ENCODE measurements at places on chromosomes 4 and X.
A peak's percentile ranks its signal among the peaks of the same experiment; 100 is the strongest.

DNA sequence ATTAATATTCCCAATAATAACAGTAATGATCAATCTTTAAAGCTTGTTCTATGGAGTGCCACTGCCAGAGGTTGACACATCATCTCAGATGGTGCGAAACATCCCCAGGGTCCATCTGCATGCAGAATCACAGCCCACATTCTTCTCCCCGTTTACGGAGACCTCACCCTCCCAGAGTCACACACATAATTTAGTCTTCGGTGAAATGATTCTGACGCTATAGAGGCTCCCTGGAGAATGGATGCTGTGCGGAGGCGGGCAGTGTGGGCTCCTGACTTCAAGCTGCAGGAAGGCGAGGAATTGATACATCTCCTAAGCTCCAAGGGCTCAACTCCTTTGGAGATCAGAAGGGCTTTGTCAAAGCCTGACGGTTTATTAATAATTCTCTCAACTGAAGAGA is 11.0 kb upstream of the ARHGAP36 start:
- no peak for DNase-seq

DNA sequence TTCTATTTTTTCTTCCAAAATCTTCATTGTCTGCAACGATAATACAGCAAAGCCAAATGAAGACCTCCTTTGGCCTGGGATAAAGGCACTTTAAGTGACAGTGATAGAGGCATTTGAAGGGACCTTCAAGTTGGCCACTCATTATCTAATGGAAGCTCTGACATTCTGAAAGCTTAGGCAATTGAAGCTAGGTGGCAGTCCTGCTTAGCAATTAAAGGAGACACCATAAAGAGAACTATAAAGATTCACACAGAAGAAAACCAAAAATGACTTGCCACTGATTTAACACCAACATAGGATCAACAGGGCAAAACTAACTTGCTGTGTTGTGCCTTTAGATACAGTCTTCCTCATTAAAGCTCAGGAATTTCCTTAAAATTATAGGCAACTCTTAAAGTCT is 103.3 kb upstream of the TSPAN7 start:
- peak; percentile 56 for DNase-seq

- DNase-seq, result peak; percentile 29
Measured at GRCh38 chrX:140360284-140360683, 144.6 kb downstream of the SOX3 start.

GRCh38 chrX:44431194-44431593 is 87.7 kb upstream of the EFHC2 start:
- peak; percentile 78 for DNase-seq

DNA sequence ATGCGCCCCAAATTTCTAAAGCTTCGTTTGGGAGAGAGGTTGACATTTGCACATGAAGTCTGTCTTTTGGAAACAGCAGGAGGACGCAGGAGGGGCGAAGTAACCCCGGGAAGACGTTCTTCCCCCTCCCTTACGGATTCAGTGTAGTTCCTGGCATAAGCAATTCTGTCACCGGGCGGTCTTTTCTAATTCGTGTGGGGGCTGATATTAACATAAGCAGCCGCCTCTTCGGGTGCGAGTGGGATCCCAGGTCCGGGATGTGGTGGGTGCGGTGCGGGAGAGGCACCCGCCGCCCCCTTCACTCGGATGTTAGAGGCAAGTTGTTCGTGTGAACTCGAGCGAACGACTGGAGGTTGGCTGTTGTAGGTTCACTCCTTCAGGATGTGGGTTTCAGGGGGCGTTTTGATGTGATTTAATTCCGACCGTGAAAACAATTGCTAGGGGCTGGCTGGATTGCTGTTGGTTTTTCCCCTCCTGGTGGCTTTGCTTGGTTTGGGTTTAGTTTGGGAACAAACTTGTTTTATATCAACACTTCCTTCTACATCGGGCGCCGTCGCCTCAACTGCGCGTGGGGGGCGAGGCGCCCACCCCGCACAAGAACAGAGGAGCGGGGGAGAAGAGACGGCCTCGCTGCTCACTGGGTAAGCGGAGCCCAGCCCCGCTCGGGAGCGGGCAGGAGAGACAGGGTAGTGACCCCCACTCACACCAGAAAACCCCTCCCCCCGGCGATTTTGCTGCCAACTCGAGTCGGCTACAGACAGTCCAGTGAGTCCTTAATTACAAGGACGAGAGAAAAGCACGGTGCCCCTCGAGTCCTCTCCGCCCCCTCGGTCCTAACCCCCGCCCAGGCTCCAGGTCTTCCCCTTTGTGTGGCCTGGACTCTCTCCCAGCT is 2.9 kb upstream of the LEF1 start:
- DNase-seq, result no peak

- no peak for DNase-seq
Measured at GRCh38 chrX:48711162-48711928, 14.8 kb downstream of the SUV39H1 start.

DNA sequence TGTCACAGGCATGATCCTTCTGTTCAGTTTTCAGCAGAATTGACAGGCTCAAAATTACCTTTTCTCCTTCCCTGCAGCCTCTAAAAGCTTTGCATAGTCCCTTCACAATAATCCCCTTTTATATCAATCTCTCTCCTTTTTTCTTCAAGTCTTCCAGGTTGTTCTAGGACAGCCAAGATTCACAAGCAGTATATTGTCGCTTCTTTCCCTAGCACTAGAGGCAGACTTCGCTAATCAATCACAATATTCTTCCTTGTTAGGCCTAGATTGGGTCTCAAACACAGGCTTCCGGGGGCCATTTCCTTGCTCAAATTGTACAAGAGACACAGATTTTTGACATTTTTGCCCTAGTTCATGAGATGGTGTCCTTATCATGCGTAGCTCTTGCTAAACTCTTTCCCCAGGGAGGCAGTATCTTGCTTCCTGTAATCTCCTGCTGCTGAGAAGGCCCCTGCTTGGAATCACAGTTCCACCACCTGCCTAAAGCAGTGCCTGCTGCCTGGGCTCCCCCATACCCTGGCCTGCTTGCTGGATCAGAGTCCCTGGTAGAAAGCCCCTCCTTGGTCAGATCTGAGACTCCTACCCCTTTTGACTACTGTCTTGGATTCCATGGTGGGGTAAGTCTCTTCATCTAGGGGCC is 57.3 kb downstream of the DMP1 start:
- no peak for DNase-seq

DNA sequence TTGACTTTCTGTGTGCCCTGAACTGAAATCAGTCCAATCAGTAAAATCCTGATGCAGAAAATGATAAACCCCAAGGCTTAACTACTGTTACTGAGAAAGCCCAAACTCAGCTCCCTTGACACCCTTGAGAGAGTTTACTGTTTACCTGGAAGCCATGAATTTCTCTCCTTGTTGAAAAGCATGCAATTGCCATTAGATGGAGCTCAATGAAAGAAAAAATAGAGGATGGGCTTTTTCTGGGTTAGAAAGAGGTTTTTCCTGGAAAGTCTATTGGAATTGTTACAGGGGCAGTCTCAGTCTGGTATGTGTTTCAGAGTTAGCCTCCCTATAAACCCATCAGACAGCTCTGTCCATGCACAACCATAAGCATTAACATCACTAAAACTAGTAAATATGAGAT is 66.4 kb upstream of the C4orf54 start:
- DNase-seq, result peak; percentile 64

GRCh38 chrX:45768666-45769236 is 568.1 kb upstream of the DIPK2B start:
- DNase-seq, result no peak

DNA sequence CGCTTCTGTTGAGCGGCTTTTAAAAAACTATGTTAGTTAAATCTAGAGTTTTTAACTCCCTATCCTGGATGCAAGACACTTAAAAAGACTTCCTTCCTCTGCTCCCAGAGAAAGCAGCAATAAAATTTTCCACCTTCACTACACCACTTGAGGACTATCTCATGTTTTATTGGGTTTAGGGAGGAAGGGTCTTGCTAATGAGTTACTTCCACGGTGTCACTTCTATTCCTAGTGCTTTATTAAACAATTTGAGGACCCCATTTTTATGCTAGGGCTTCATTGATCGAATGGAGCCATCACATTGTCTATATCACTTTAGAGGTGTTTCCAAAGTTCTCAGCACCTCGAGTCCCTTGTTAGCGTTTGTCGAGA is 3.7 kb upstream of the STIM2 start:
- DNase-seq, result peak; percentile 61

- DNase-seq, result peak; percentile 54
Measured at GRCh38 chr4:53015681-53016080, 153.6 kb downstream of the RASL11B start.

DNA sequence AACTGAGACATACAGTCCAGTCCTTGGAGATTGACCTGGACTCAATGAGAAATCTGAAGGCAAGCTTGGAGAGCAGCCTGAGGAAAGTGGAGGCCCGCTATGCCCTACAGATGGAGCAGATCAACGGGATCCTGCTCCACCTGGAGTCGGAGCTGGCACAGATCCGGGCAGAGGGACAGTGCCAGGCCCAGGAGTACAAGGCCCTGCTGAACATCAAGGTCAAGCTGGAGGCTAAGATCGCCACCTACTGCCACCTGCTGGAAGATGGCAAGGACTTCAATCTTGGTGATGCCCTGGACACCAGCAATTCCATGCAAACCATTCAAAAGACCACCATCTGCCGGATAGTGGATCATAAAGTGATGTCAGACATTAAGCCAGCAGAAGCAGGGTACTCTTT is 20.4 kb upstream of the FRMPD3 start:
- peak; percentile 80 for DNase-seq

DNA sequence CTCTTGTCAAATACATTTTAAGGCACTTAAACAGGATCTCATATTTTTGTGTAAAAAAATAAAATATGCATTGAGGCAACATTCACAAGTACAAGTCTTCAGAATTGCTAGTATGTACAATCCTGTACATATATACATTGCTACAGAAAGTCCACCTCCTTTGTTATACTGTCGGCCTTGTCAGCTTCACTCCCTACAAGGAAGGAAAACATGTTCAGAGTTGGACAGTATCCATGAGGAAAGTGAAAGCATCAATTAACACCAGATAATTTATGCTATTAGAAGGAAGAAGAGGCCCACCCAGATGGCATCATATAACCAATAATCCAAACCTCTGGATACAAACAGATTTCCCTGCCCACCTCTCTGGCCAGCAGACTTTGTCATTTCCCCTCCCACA is 42.0 kb downstream of the REELD1 start:
- no peak for DNase-seq

DNA sequence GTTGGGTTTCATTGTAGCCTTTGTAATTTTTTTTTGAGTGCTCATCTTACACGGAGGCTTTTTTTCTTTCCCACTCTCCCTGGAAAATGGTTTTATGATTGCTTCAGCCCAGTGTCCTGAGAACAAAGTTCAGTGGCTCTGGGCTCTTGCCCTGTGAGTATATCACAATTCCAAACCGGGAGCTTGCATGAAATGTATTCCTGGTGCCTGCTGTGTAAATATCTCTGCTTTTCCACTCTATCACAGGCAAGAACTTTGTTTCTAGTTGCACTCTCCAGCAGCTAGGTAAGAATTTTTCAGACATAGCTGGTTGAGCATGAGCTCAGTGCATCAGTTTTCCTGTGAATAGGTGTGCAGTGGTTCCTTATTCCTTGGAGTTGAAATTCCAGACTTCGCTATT is 60.8 kb downstream of the SUPT20HL2 start:
- DNase-seq, result no peak

DNA sequence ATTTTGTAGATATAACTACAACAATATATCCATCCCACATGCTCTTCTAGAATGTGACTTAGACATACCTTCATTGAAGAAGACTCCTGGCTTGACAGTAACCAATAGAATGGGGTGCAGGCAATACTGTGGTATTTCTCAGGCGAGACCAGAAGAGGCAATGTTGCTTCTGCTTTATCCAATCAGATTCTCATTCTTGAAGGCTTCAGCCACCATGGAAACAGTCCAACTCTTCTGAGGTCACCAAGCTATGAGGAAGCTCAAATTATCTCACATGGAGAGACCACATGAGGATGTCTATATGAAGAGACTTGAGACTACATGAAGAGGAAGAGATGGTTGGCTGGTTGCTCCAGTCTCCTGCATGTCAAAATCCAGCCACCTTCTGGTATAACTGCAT is 469.9 kb downstream of the PCDH10 start:
- DNase-seq, result peak; percentile 3

DNA sequence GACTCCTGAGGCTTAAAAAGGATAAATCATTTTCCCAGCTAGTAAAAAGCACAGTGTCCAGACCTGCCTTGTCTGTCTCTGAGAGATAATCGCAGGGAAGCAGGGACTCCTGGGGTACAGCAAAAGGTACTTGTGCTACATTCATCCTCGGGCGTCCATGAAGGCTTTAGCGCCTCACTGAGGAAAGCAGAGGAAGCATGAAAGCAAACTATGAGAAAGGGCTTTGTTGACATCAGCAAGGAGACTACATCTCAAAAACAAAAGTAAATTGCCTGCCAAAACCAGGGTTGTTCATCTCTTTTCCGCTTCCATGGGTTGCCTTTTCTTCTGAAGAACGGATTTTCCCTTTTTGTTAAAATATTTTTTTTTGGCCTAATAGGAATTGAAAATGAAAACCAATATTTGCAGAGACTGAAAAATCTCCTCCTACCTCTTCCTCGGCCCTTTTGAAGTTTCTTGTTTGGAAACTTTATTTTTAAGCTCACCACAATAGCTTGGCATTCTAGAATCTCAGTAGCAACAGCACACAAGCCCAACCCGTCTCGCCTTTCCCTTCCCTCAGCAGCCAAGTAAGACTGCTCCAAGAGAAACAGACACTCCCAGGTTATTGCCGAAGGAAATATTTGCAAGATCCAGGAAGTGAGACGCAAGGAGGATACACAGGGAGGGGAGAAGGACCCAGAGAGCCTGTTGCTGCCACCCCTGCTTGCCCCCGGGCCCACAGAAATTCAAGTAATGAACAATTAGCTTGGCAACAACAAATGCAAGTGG is 148.3 kb upstream of the DGKK start:
- no peak for DNase-seq

- DNase-seq, result no peak
Measured at GRCh38 chr4:140211693-140212092, 57.7 kb upstream of the MAML3 start.

DNA sequence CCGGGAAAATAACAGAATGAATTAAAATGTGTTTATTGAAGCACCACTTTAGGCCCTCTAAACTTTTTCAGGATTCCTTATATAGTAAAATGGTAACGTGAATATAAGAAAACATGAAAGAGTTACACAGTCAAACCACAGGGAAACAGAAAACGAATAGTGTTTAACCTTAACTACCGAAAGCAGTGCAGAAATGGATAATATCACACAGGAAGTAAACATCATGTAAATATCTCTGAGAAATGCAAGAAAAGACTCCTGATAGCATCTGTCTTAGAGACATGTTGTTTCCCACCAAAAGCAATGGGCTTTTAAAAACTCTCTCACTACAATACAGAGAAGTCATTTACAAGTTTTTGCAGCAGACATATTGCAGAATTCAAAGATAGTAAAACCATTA is 323.9 kb upstream of the CXXC4 start:
- no peak for DNase-seq

DNA sequence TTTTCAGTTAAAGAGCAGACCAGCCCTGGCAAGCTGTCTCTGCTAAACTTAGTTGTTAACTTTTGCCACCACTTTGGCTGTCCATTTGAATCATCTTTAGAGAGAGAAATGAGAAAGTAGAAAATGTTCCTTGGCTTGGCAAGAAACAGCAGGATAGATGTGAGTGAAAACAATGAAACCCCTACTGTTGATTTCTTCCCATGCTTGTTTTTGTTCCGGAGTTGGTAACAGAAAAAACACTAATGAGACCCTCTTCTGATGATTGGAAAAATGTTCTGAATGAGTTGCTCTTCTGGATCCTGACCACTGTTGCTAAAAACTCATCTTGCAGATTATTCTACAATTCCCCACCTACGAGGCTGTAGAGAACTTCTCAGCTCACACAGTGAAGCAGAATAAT is 203.3 kb downstream of the MAPK10 start:
- no peak for DNase-seq
